ENCODE measurements at places on chromosomes 12 and 14. TPM values are rescaled to one million over a fixed set of nuclear protein-coding genes. Genes with fewer than 3 reads are reported as not detected.

The PRB2 gene
- polyA plus RNA-seq: not detected

The ARHGAP9 gene
- 1.1 TPM for polyA plus RNA-seq

The OR10P1 gene
- polyA plus RNA-seq: not detected

The REM2 gene
- polyA plus RNA-seq: 1.9 TPM

The RAB3IP gene
- 79.8 TPM for polyA plus RNA-seq

The KLRC4 gene
- polyA plus RNA-seq: 0.30 TPM

The HOXC6 gene
- polyA plus RNA-seq: 49.8 TPM

The AMHR2 gene
- polyA plus RNA-seq: 0.51 TPM

DNA sequence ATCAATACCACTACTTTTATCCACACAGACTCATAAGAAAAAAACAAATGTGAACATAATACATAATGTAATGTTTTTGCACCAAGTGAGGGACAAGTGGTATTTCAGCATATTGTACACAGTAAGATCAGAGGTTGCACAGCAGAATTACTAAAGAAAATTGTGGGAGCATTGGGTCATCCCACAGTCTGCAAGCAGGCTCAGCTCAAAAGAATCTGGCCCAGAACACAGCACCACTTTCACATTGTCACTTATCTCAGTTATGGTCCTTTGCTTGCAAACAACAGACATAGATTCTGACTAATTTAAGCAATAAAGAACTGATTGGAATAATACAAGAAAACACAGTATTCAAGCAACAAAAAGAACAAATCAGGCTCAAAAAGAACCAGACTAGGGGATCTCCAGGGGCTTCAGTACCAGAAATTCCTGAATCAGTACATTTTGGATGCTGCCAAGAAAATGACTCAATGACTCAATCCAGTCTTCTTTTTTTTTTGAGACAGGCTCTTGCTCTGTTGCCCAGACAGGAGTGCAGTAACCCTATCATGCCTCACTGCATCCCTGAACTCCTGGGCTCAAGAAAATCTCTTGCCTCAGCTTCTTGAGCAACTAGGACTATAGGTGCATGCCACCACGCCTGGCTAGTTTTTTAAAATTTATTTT lies 42.9 kb upstream of the EEA1 start:
- no peak for DNase-seq

GRCh38 chr12:80412343-80412953 lies 31.6 kb upstream of the PTPRQ start:
- DNase-seq: peak; percentile 18

- no peak for DNase-seq
Observed at GRCh38 chr14:90778571-90779255, 37.5 kb downstream of the TTC7B start.

GRCh38 chr14:71473843-71474242 lies 458.4 kb upstream of the RGS6 start:
- DNase-seq: no peak

DNA sequence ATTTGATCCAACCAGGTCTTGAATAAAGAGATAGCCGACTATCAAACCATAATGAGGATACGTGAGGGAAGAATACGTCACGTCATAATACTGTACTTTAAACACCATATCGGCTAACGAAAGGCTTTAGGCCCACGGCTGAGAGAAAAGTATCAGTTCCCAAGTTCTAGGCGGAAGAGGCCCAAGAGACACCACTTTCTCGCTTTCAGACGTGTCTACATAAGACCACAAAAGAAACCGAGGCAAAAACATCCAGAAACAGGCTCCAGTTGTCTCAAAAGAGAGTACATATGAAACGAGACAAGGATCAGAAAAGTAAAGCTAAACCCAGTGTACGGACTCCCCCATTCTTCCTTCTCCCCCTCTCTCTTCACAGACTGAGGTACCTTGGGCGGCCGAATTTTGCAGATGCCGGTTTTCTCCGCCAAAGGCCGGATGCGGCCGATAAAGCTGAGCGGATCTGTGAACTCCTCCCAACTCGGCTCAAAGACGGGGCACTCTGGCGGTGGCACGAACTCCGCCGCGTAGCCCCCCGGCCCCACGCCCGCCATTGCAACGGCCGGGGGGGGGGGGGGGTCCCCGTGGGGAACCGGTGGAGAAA lies 479 bp downstream of the KDM5A start:
- DNase-seq: no peak

DNA sequence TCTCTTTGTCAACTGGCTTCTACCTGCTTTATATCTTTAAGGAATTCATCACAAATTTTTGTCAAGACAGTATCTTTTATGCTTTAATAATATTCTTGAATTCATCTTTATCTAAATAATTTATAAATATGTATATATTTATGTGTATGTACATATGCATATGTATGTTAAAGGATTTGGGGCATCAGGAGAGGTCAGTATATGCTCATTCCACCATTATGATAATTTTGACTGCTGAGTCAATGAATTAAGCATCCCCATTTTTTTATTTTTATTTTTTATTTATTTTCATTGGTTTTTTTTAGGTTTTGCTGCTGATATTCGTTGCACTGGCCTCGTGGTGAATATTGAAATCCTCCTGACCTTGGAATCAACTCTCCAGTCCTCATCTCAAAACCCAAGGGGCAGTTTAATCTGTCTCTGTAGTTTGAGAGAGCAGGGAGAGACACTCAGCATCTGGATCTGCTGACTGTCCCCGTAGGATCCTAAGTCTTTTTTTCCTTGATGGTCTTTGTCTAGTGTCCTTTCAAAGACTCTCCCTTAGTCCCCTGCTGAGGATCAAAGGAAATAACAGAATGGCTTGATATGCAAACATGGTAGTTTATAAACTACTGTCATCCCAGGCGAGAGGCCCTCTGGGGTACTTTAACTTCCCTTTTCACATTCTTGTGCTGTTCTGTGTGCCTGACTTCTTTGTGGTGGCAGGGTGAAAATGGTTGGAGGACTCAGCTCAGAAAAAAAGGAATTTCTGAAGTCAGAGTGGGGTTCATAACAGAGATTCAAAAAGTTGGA lies 218.7 kb downstream of the DIO2 start:
- no peak for DNase-seq

GRCh38 chr14:73235531-73236155 lies 1.7 kb upstream of the PAPLN start:
- DNase-seq: no peak

GRCh38 chr12:18320036-18320617 lies 58.8 kb downstream of the PIK3C2G start:
- no peak for DNase-seq

- DNase-seq: no peak
Observed at GRCh38 chr12:57171668-57172067, 24.2 kb upstream of the LRP1-AS start.

DNA sequence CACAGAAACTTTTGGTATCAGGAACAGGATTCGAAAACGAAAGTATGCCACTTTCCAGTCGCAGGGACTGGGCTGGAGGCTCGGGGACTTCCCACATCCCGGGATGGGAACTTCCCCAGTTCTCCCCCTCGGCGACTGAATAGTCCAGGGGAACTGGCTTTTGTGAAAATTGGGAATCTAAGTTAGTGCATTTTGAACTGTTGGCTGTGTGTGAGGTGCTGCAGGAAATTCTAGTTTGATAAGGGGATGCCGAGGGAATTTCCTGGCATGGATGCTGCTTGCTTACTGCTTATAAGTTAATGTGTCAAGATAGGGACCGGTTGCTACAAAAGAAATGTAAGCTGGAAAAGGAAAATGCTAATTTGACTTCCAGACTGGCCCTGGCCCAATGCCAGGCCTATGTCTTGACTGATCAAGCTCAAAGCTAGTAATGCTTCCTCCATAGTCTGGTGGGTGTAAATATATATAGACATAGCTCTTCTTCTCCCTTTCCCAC lies 73.4 kb upstream of the EIF5 start:
- DNase-seq: no peak

DNA sequence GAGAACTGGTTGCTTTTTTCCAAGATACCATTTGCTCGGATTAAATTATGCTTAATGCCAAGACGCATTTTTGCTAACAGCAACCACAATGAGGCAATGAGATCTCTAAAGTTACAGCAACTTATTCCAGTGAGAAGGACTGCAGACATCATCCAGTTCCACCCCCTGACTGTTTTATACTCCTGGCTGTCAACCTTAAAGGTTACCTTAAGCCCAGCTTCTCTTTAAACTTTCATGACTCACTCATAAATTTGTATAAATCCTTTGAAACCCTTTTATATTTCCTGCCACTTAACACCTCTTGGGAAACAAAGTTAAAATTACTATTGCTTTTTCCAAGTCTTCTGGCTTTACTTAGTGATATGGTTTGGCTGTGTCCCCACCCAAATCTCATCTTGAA lies 80.2 kb downstream of the TMTC1 start:
- DNase-seq: no peak

GRCh38 chr14:69573205-69573830 lies 1.4 kb downstream of the CCDC177 start:
- DNase-seq: no peak

DNA sequence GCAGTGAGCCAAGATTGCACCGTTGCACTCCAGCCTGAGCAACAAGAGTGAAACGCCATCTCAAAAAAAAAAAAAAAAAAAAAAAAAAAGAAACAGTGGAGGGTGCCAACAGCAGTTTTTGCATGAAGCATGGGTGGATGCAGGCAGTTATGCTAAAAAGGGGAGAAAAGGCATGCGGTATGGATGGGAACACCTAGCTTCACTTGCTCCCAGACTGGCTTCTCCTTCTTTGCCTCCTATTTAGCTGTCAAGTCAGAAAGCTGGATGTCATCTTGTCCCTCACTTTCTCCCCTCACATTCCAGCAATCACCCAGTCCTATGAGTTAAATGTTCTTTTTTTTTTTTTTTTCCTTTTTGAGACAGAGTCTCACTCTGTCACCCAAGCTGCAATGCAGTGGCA lies 2.6 kb downstream of the EEF1AKMT3 start:
- DNase-seq: no peak

GRCh38 chr12:30953257-30953656 lies 26.7 kb downstream of the TSPAN11 start:
- no peak for DNase-seq

DNA sequence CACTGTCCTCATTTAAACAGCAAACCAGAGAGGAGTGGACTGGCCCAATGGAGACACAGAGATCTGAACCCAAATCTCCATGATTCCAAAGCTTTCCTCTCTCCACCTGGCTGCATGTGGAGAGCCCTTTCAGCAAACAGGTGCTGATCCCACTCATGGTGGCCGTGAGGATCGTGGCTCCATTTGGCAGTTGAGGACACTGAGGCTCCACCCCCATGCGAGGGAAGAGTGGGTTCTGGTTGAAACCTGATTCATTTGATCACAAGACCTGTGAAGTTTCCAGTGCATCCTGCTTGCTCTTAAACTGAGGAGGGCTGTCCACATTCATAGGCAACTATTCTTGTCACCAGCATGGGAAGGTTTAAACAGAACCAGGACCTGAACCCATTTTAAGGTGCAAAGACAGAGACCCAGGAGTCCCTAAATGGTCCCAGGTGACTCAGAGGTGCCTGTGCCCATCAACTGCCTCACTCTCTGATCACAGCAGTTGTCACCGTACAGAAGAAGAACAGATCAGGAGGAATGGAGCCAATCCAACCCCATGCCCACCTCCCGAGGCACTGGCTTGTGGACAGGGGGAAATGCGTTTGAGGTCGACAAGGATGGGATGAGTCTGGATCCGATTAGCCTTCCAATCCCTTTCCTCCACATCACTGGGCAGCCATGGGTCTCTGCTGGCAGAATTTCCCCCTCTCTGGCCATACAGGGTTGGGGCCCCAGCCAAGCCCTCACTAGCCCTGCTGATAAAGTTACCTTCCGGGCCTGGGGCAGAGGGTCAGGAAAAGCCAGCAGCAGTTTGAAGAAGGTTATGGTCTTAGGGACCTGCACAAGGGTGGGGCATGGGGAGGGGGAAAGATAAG lies 45.5 kb upstream of the BCL11B start:
- no peak for DNase-seq

- no peak for DNase-seq
Observed at GRCh38 chr14:91929700-91930099, 17.8 kb downstream of the FBLN5 start.

GRCh38 chr12:32211066-32211899 lies 104.6 kb downstream of the BICD1 start:
- DNase-seq: no peak

DNA sequence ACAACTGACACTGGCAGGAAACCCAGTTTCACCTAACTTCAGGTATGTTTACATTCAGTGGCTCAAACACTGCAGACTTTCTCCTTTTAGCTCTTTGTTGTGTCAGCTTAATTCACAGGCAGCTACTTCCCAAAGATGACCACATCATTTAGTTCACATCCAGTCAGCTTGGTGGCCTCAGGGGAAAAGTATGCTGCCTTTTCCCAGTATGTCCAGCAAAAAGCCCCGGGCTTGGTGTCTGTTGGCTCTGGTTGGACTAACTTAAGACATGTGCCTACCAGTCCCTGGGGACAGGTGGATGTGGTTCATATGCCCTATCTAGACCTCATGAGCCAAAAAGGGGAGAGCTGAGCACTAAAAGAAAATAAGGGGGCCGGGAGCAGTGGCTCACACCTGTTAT lies 56.4 kb downstream of the GOLGA5 start:
- no peak for DNase-seq

DNA sequence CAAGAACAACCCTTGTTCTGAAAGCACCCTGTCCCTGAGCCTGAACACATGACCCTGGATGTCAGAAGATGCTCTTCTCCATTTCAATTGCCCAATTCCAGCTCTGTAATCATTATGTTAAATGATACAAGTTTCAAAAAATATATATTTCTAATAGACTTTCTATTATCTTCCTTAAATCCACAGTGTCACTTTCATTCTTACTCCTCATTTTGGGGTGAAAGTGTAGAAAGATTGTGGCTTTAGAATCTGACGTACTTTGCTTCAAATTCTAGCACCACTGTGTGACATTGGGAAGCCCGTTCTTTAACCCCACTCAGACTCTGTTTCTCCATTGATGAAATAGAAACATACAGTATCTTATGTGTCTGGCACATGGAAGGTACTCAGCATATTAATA lies 83.2 kb downstream of the ETV6 start:
- DNase-seq: no peak

DNA sequence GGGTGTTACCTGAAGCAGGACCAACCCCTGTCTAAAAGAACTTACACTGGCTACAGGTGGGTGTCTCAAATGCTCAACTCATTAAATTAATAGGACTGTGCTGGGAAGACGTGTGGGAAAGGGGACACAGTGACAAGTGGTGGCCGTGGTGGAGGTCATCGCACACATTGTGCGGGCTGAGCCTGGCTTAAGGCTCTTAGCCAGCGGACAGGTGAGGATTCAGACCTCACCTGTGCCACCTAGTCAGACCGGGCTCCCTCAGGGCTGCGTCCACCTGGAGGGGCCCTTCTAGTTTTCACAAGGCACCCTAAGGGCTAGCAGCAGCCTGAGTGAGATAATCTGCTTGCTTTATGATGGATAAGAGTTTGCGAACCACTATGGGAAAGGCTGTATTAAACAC lies 125.2 kb upstream of the FKBP4 start:
- DNase-seq: no peak

DNA sequence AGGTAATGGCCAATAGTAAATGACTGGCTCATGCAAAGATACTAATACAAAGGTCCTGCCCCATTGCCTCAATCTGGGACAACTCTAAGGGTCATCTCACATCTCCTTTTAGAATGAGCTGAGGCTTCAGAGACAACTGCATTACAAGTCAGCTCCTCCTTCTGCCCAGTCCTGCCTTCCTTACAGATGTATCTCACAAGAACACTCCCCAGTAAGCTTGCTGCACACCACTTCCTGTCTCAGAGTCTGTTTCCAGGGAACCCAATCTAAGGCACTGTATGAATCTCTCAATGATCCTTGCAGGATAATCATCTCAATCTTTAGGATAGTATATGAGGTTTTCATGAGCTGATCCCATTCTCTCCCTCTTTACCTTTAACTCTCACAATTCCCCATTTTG lies 57.8 kb upstream of the ZDHHC17 start:
- no peak for DNase-seq
